Ureter (tissue), 1 donor: ENCODE measurements at places on chromosomes 7 and 10.

GRCh38 chr10:68342909-68343516, 10.3 kb upstream of the PBLD start:
- no peak for DNase-seq

DNA sequence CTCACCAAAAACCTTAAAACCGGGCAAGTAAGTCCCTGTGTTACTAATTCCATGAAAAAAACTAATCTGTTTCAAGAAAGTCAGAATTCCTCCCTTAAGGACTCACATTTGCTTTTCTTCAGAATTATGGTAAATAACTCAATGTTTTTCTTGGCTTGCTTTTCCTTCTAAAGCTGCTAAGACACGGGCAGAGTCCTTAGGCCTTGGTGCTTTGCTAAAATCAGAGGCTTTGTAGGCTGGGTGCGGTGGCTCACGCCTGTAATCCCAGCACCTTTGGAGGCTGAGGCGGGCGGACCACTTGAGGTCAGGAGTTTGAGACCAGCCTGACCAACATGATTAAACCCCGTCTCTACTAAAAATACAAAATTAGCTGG, 32.0 kb downstream of the GNA12 start:
- no peak for DNase-seq

- DNase-seq = no peak
Observed at GRCh38 chr7:423312-424260, 96.1 kb downstream of the PDGFA start.

DNA sequence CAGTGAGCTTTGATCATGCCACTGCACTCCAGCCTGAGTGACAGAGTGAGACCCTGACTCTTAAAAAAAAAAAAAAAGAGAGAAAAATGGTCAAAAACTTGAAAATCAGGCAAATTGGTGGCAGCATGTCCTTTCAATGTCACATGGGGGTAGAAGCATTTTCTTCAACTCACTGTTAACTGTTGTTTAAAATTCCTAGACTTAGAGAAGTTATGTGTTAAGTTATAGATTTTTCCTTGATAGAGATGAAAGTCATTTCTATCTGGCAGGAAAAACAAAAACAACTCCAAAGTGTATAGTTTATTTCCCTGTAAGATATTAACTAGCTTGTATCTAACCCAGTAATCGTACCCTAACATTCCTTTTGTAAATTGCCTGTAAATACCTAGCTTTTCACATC, 26.8 kb downstream of the LYZL2 start:
- DNase-seq = no peak

DNA sequence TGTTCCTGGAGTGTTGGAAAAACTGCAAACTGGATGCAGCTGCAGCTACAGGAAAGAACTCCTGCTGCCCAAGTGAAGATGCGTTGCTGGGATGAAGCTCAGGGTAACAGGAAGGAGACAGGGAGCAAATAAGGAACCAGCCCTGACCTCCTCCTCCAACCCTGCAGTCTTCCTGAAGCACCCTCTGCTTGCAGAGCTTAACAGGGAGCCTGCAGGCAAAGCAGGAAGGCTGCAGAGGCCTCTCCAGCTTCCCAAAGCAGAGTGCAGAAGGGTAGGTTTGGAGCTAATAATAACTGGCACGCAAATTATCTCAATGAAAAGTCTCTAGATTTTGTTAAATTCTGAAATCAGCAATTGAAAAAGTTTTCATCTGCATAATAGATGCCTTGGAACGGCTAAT, 92.5 kb downstream of the SORCS1 start:
- DNase-seq = no peak

- no peak for DNase-seq
Observed at GRCh38 chr10:108358912-108359311, 1194.4 kb upstream of the SORCS1 start.

DNA sequence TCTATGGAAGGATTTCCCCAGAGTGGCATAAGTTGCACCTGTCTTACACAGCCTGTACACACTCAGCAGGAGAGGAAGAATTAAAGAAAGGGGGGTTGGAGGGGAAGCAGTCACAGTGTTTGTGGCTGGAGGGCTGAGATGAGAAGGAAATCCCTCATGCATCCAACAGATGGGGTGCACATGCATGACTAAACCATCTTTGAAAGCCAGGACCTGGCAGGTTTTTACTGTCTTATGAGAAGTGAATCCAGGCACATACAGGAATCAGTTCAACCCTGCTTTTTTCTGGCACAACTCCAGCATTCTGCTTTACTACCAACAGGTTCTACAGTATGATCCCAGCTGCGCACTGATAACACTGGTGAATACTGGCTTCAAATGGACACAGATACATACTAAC, 107.7 kb downstream of the CACNA2D1 start:
- no peak for DNase-seq

- DNase-seq = no peak
Observed at GRCh38 chr7:15439853-15440252, 122.0 kb downstream of the AGMO start.

GRCh38 chr10:33455029-33455428, 120.6 kb upstream of the NRP1 start:
- no peak for DNase-seq

- DNase-seq = peak; percentile 92
Observed at GRCh38 chr7:73707045-73707631, 12.3 kb downstream of the STX1A start.

DNA sequence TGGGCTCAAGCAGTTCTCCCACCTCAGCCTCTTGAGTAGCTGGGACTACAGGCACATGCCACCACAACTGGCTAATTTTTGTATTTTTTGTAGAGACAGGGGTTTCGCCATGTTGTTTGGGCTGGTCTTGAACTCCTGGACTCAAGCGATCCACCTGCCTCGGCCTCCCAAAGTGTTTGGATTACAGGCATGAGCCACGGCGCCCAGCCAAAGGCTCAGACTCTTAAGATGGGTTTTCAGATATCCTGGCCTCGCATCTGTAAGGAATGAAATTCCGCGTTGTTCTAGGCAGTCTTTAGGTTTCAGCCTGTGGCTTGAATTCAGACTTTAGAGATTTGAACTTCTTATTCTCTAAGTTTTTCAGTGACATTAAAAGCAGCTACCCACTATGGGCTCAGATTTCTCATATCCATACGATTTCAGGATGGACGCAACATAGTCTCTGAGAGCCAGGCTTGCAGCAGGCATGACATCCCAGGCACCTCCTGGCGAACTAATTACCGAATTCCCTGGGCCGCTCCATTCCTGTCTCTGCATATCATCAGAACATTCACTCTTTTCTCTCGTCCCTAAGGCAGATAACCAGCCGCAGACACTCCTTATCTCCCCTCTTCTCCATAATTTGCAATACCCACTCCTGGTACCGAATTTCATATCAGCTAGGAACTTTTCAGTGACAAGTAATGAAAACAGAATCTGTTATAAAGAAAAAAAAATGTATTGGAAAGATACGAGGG, 29.7 kb downstream of the IL15RA start:
- no peak for DNase-seq

DNA sequence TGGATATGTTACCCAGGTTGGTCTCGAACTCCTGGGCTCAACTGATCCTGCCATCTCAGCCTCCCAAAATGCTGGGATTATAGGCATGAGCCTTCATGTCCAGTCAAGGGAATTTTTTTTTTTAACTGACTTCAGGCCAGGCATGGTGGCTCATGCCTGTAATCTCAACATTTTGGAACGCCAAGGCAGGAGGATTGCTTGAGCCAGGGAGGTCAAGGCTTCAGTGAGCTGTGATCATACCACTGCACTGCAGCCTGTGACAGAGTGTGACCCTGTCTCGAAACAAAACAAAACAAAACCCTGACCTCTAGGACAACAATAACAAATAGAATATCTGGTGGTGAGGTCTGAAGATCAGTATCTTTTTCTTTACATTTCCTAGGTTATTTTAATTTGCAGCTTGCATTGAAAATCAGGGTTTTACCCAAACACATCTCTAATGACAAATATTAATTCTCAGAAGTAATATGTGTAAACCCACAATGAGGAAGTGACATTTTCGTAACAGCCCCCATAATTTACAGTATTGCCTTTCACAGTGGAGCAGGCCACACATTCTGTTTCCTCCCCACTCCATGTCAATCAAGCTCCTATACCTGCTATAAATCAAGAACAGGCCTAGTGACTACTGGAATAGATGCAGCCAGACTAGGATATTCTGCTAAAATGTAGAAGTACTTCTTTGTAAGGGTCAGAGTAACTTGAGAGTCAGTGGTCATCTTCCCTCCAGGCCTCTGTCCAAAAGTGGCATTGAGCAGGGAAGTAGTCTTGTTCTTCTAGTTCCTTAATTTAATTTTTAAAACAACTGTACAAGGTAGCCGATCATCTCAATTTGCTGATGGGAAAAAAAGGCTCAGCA, 43.3 kb upstream of the ECHDC3 start:
- DNase-seq = no peak

- DNase-seq = no peak
Observed at GRCh38 chr7:151652111-151652510, 132.4 kb upstream of the RHEB start.

DNA sequence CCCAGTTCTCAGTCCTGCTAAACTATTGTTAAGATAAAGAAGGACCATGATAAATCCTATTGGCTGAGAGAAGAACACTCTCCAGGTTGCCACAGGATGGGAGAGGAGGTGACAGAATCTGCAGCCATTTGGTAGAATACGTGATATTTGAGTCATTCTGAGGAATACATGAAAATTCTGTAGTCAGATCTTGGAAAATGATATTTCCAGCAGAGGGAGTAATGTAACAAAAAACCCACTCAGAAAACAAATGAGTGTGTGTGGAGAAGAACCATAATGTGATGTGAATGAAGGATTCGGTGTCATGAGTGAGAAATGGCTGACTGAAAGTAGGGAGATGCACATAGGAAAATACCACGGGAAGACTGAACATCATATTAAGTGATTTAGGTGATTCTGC, 128.5 kb upstream of the PFKP start:
- no peak for DNase-seq

- DNase-seq = no peak
Observed at GRCh38 chr7:92043637-92044036, 90.6 kb downstream of the CYP51A1 start.

DNA sequence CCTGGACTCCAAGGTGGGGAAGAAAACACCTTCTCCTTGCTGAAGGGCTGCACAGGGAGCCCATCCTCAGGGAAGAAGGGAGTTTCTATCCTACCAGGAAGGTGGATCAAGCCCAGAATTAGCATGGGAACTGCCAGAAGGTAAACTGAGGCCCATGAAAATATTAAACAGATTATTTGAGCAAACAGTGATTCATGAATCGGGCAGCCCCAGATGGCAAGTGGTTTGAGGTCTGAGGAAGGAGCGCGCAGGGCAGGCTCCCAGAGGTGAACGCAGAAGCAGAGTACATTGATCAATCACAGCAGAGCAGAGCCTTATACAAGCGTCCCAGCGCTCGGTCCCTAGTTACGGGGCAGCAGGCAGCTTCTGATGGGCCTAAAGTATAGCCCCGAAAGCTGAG, 35.8 kb upstream of the PROSER2 start:
- no peak for DNase-seq

GRCh38 chr7:55571511-55572377, 558 bp downstream of the VOPP1 start:
- DNase-seq = peak; percentile 61

GRCh38 chr10:818526-819220, 112.8 kb downstream of the LARP4B start:
- DNase-seq = no peak

DNA sequence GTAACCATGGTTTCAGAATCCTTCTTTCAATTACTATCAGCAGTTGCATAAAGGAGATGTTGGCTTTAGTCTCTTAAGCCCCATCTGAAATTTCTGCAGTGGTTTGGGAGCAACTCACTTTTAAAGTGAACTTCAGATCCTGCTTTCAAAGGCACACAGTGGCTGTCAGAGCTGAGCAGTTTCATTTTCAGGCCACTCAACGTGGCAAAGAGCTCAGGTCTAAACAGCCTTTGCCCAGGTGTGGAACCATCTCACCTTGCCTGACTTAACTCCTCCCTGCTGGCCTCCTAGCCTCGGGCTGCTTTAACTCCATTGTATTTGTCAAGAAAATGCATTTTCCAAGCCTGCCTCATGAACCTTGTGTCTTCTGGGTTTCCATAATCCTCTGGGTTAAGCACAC, 197.5 kb upstream of the KMT2E start:
- no peak for DNase-seq

DNA sequence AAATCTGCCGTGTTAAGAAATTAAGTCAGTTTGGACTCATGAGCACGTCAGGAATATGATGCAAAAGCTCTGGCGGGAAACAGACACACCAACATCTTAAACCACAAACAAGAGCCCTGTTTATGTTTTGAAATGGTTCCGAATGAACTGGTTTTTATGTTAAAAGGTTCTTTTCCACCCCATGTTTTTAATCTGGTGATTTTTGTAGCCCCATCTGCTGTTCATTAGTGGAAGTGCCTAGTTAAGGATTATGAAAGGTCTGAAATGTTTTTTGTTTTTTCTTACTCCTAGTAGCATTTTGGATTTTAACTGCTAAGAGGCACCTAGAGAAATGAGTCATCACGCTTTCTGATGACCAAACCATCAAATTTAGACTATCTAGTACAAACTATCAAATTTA, 404.1 kb upstream of the MKI67 start:
- no peak for DNase-seq

DNA sequence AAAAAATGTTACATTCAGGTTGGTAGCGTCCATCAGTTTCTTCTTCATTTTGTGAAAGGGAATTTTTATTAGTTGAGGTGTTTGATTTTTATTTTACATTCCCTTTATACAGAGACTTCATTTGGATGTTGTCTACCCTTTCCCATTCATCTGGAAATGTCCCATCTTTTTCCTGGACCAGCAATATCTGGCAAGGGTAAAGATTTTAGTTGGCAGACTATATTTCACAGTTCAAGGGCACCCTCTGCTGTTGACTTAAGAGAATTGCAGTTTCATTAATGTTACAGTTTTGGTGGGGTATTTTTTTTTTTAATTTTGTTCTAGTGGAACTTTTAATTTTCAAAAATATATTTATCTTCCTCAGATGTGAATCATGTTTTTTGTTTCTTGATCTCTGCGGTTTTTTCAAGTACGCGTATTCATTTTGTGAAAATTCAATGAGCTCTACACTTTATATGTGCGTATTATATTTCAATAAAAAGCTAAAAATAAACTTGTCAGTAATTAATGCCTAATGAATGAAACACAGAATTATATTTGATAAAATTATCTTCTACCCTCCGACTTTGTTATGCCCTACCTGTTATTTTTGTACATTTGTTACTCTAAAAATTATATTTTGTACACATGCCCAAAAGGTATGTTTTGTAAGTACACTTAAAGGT, 97.9 kb upstream of the KLF14 start:
- DNase-seq = no peak

- peak; percentile 12 for DNase-seq
Observed at GRCh38 chr10:123530166-123530870, 135.8 kb upstream of the GPR26 start.

DNA sequence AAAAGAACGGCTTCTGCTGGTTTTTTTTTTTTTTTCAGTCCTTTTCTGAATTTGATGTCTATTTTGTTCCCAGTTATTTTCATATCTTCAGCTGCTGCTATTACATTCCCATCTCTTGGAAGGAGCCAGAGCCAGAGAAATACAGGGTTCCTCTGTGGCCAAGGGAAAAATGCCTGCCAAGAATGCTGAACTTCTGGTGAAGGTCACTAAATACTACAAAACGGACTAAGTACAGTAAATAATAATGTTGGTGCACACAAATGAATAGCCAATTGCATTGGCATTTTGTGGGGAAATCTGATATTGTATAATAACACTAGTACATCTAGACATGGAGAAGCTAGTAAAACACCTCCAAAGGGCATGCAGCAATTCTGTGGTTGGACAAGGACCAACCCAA, 56.3 kb upstream of the ZEB1 start:
- peak; percentile 59 for DNase-seq
